HS-27A (cell line): ENCODE measurements at places on chromosomes 5 and 9.

GRCh38 chr5:1246711-1247431, 21.7 kb downstream of the SLC6A18 start:
- DNase-seq: no peak

- DNase-seq: no peak
Observed at GRCh38 chr5:151020304-151021110, at the start of gene GPX3. TSS of gene GPX3 (plus strand) at chr5:151020591. CDS start at chr5:151020655, 64 bp downstream.

DNA sequence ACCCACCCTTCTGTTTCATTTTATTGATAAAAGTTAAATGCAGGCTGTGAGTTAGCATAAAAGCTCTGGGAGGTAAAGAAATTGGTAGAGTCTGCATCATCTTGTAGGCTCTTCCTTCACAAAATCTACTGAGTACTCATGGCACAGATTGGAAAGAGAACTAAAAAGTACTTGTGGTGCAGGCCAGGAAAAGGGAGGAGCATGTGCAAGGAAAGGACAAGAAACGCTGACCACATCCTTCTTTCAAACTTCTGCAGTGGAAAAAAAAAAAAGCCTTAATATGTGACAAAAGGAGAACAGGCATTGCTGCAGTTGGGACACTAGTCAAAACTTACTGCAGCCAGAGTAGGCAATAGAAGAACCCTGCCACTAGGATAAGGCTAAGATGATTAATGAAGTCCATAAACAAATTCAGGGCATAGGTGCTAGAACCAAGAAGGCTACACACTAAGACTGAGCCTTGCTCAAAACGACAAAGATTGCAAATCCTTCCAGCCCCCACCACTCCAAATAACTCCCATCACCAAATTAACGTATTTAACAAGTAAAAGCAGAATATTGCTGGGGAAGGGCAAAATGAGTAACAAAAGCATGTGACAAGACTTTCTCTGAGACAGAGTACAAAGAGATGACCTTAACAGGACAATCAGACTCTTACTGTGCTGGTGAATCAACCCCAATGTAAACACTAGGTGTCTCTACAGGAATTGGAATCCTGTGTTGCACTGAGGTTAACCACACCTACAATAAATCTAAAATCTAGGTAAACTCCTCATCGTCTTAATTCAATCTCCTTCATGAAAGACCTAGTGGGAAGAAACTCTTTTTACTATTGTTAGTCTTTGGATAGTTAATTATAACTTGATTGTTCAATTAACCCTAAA, 1024.8 kb downstream of the TLE1 start:
- DNase-seq: no peak

DNA sequence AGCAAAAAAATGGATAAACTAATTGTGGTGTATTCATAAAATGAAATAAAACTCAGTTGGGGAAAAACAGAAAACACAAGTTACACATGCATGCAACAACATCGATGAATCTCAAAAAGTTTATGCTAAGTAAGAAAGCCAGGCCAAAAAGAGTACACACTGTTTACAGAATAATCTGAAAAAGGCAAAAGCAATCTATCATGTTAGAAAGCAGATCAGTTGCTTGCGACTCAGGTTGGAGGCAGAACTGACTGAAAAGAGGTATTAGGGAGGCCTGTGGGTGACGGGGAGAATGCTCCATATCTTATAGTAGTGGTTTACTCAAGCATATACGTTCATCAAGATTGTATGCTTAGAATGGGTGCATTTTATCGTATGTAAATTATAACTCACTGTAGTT, 119.2 kb downstream of the ARRDC3 start:
- no peak for DNase-seq

DNA sequence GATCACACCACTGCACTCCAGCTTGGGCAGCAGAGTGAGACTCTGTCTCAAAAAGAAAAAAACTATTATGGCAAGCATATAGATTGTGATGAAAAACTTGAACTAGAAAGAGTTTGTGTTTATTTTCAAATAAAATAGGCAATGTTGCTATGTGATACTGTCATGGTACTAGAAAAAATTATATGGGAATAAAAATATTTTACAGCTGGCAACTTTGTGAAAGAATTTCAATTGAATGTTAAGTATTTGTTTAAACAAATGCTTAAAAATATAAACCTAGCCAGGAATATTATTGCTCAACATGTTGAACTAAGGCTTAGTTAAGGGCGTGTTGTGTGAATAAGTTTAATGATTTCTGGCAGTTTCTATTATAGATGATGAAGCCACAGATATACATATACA, 31.7 kb downstream of the HSDL2 start:
- no peak for DNase-seq

- no peak for DNase-seq
Observed at GRCh38 chr9:94677929-94678328, 38.6 kb upstream of the FBP1 start.

DNA sequence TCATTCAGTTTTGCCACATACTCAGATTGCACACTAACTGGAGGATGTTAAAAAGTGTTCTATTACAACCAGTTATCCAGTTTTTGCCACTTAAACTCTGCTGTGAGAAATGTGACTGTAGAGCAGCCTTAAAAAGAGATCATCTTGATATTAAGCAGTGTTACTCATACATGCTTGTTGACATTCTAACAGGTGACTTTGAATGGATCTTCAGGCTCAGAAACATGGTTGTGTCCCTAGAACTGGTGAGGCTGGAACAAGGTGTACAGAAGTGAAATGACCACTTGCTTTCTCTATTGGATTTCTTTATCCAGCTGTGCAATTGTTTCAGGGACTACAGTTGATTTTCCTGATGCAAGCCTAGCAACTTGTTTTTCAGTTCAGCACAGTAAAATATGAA, 166.1 kb upstream of the CCDC152 start:
- no peak for DNase-seq

DNA sequence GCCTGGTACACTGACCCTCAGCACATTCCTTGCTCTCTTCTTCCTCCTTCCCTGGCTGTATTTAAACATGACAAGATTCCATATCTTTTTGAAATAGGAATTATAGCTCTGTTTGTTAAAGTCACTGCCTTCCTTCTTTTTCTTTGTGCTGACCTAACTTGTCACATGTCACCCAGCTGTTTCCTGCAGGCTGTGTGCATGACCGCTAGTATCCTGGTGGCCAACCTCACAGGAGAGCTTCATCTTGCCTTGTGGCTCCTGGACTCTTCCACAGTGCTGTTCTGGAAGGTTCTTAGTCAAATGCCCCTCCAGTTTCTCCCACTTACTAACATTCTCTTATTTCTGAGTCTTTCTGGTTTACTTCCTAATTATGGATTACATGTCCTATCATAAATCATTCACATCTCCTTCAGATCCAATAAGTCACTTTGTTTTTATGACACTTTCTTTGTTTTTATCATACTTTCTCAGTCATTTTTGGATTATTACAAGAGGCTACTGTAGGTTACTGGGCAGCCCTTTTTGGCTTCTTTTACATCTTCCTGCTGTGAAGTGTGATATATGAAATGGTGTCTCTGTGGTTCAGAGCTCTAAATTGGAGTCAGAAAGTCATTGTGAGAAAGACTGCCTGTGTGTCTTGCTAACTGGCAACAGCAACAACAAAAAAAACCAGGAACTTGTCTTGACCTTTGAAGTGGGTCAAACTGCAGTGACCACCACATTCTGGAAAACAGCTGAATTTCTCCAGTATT, 463.6 kb upstream of the DAP start:
- no peak for DNase-seq

DNA sequence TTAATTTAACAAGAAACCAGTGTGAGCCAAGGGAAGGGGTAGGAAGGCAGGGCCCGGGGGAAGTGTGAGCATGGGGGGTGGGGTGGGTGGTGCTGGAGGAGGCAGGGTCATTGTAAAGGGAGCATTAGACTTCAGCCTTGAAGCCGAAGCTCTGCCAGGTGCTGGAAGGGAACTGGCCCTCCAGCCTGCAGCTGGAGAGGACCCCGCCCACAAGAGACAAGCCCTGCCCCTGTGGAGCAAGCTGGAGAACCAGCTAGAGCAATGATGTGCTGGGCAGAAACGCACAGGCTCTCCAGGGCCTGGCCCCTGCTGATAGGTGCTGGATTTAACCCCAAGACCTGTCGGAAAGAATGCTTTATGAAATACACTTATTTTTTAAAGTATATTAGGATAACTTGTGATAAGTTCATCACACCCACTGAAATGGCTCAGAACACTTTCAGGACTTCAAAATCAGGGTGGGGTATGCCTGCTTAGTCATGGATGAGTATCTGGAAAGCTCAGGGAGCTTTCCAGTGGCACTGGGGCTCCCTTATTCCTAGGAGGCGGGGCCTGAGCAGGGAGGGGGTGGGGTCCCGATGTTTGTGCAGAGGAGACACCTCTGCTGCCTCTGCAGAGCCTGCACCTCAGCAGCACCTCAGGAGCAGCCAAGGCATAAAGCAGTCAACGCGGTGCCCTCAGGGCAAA, 27.1 kb downstream of the UBE2QL1 start:
- no peak for DNase-seq

DNA sequence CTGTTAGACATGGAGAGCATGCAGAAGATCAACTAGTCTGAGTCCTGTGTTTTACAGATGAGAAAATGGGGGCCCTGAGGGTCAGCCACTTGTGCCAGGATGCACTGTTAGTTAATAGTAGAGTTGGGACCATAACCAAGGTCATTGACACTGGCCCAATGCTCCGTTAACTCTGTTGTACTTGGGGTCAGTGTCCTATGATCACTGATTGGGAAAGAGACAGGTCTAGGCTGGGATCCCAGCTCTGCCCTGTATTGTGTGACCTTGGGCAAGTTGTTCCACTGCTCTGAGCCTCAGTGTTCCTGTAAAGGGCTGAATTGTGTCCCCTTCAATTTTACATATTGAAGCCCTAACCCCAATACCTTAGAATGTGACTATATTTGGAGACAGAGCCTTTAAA, 70.0 kb downstream of the GDNF start:
- DNase-seq: no peak

DNA sequence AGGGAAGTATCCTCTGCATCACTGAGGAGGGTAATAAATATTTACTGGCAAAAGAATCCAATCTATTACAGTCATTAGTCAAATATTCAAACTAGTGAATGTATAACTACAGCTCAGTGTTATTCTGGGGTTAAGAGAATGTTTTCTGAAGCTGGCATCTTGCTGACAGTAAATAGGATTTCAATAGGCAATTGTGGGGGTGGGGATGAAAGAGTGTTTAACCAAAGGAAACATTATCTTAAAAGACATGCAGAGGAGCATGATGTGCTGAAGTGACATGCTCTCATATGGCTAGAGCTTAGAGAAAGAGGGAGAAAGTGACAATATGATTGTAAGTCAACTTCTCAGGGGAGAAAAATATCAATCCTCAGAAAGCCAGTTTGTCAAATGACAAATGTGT, 618.4 kb upstream of the RIOK2 start:
- no peak for DNase-seq

GRCh38 chr5:176700239-176700847, 53.1 kb downstream of the TSPAN17 start:
- DNase-seq: no peak

DNA sequence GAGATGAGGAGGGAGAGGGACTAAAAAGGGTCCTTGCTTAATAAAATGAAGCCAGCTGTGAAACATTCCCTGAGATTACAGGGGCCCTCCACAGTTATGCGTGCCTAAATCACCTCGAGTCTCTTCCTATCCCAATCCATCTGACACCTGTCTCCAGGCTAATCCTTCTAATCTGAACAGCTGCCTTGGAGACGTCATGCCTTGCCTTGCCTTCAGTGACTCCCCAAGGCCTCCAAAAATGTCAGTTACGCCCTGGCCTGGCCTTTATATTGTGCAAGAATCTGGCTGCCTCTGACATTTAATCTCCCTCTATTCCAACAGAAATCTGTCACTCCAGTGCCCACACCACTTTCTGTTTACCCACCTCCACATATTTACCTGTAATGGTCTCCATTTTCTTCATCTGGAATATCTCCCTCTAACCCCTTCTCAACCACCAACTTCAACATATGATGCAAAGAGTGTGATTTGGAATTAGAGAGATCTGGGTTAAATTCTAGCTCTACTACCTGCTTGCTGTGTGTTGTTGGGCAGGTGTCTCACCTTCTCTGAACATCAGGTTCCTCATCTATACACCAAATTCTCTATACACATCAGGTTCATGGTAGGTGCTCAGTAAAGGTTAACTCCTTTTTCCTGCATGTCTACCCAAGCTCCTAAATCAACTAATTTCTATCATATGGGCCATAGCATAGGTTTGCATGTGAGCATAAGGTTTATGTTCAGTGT, 57.9 kb downstream of the PTCD2 start:
- DNase-seq: no peak

DNA sequence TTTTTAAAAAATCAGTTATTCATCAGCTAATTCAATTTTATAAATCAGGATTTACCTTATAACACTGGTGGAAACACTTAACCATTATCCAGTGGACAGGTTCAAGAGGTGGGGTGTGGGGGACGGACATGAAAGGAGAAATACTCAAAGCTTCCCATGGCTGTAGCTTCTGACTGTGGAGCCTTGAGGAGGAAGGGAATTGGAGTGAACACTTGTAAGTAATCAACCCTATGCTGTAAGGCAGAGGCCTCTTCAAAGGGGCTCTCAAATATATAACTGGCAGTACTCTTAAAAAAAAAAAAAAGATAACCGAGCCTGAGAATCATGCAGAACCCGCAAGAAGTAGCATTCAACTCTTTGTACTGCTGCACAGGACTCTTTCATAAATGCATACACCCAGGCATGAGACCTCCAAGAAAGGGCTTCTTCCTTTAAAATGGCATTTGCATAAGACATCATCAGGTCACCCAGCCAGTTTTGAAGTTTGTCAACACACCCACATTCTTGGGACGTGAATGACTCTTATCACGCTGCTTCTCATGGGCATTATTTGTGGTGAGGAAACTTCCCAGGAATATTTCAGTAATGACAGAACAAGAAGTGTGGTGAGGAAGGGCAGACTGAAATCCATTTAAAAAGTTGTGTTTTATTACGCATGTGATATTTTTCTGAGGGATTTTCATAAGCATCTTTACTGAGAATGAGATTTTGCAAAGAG, 8.1 kb downstream of the OSMR start:
- peak; percentile 96 for DNase-seq

- DNase-seq: no peak
Observed at GRCh38 chr9:16241231-16241630, 629.2 kb downstream of the BNC2 start.

GRCh38 chr5:55936100-55936693, 58.6 kb downstream of the IL6ST start:
- DNase-seq: peak; percentile 35

DNA sequence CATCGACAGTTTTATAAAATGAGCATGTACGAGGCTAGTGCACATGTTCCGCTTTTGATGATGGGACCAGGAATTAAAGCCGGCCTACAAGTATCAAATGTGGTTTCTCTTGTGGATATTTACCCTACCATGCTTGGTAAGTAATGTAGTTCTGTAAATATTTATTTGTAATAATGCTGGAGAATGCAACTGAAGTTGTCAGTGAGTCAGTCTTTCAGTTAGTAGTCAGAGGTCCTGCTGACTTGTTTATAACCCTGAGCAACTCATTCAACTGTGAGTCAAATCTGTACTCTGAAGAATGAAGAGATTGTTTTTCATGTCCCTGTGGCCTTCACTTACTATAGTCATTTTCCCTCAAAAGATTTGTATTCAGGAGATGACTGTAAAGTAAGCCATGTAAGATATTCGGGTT, 28.4 kb upstream of the GPR150 start:
- peak; percentile 2 for DNase-seq

GRCh38 chr9:110099236-110100095, 108.5 kb downstream of the C9orf152 start:
- no peak for DNase-seq
